ENCODE measurements at places on chromosomes 5 and 9. TPM values are rescaled to one million over a fixed set of nuclear protein-coding genes. Genes with fewer than 3 reads are reported as not detected.

GRCh38 chr5:75363726-75364495 is 26.9 kb downstream of the HMGCR start:
- DNase-seq, result no peak

GRCh38 chr5:14041528-14042192 is 97.2 kb upstream of the DNAH5 start:
- DNase-seq, result no peak

GRCh38 chr5:127229185-127229889 is 61.3 kb upstream of the MEGF10 start:
- peak; percentile 67 for DNase-seq

GRCh38 chr5:44844744-44845143 is 36.0 kb downstream of the MRPS30 start:
- DNase-seq, result no peak

DNA sequence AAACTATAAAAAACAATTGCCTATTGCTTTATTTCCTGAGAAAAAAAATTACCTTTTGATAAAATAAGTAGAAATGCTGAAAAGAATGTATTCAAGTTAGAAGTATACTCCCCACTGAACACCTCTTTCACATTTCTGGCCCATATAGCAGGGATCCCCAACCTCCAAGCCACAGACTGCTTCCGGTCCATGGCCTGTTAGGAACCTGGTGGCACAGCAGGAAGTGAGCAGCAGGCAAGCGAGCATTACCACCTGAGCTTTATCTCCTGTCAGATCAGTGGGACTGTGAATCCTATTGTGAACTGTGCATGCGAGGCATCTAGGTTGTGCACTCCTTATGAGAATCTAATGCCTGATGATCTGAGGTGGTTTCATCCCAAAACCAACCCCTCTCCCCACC is 563.9 kb downstream of the RAB3C start:
- DNase-seq, result no peak

GRCh38 chr9:38431116-38431515 is 6.9 kb upstream of the IGFBPL1 start:
- DNase-seq, result no peak

DNA sequence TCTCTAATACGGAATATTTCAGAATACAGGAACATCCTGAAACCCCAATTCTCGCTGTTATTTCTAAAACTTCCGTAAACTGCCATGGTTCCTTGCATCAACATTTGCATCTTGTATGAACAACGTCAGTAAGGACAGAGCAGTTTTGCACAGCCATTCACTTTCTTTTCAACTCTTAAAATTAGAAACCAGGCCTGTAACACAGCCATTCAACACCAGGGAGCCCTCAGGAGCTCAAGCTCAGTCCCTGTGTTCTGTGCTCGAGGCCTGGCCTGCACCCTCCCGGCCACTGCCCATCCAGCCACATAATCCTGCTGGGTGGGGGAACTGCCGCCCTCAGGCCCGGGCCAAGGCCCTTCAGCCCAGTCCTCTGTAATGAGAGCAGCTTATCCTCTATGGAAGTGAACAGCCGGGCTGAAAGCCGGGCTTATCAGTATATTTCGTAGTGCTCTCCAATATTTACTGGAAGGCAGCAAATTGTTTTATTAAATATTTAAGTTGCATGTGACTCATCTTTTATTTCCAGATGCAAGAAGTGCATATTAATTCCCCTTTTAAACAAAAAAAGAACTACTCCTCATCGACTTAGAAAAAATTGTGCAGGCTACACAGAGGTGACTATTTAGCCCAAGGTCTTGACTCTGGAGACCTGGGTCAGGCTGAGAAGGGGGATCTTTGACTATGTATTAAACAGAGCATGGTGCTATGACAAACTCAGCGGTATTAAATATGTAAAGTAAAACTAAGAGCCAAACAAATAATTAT is 33.2 kb upstream of the SLC6A3 start:
- DNase-seq, result no peak

- no peak for DNase-seq
These were observed 52.5 kb upstream of the GGTA1 start for GRCh38 chr9:121551985-121552753.

GRCh38 chr5:9726931-9727330 is 96.8 kb upstream of the TAS2R1 start:
- no peak for DNase-seq

- DNase-seq, result no peak
These were observed 188.8 kb upstream of the GLRA1 start for GRCh38 chr5:152113401-152113800.

DNA sequence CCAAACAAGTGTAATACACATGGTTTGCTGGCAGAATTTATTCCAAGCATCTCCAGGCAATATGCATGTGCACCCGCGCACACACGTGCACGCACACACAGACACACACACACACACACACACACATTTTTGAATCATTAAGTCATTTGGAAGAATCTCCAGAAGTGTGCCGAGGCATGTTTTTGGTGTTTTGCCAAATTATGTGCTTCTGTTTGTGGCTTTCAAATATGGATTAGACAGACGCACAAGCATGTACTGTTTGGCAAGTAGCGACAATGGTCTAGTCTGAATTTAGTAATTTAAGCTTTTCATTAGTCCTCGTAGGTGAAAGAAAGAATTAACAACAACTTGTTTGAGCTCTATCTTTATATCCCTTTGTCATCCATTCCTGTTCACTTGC is 36.7 kb downstream of the NFIB start:
- no peak for DNase-seq

DNA sequence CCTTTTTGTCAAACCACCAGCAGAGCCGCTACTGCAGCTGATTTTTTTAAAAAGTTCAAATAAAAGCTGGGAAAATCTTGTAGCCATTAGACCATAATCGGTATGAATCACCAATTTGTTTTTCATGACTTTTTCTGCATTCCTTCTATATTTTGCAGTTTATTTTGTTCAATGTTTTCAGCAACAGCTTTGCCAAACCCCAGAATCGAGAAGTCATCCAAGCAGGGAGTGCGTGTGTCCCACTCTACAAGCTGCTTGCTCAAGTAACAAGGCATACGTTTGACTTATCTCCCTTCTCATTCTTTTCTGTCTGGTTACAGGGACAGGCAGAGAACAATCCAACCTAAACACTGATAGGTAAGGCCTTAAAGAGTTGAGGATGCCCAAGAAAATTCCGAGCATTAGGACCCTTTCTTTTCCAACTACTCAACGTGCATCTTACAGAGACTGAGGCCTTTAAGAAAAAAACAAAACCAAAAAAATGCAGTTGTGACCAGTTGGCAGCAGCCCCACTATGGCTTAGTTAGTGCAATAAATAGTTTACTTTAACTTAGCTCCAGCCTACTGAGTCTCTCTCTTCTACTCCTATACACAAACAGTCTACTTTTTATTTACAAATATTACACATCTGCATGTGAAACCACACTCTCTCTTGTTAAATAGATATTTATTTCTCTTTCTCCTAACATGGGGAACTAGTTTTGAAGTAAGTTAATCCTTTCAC is 134.7 kb upstream of the SLIT3 start:
- no peak for DNase-seq

DNA sequence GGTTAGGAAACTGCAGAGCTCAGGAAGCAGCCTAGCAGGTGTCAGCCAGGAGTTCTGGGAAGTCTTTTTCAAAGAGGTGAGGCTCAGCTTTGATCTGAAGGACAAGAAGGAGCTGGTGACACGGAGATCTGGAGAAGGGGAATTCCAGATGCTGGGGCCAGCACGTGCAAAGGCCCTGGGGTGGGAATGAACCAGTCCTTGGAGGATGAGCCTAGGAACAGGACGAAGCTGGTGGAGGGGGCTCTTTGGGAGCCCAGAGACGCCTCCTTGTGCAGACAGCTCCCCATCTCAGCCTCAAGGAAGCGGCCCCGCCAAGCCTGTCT is 15.2 kb upstream of the RNU6ATAC start:
- DNase-seq, result no peak

GRCh38 chr5:119862619-119863018 is 233.3 kb downstream of the FAM170A start:
- no peak for DNase-seq

DNA sequence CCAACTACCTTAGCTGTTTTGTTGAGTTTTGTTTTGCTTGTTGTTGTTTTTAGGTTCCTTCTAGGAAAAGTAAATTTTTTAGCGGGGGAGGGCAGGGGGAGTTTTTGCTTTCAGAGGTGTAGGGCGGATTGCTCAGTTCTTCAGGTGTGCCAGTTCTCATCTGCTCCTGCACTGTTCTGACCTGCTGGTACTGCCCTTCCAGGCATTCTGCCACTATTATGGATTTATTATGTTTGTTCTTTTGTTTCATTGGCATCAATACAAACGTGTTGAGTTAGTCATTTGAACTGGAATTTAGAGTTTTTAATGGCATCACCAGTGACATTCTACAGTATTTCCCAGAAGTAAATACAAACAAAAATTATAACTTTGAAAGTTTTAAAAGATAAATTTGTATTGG is 26.0 kb downstream of the ERCC6L2 start:
- DNase-seq, result no peak

DNA sequence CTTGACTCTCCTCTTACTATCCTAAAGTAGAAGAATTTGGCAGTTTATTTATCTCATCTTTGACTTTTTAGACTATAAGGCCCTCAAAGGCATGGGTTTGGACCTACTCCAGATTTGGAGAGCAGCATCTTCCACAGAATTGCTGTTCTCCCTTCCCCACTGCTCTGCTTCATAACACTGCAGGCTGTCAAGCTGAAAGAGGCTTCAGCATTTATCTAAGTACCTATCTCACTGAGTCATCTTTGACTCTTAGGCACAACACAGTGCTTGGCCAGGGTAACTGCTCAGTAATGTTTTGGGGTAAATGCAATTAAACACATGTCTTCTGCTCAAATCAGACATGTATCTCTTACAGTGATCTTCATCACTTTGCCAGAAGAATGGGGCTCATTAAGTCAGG is 60.6 kb downstream of the GRIN3A start:
- DNase-seq, result no peak

DNA sequence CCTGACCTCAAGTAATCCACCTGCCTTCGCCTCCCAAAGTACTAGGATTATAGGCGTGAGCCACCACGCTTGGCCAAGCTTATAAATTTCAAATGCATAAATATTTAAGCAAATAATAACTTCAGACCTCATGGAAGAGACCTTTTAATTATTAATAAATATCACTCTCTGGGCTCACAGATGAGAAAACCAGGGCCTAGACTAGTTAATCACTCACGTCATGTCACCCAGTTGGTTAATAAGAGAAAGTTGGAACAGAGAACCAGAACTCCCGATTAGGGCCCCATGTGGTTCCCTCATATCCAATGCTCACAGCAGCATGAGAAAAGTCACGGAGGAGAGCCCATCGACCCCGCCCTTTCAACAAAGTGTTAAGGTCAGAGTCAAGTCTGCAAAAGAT is 79.3 kb downstream of the EPB41L4A start:
- DNase-seq, result no peak

- no peak for DNase-seq
These were observed 220.5 kb downstream of the FBXL7 start for GRCh38 chr5:15720515-15720914.

The KCNV2 gene
- not detected for total RNA-seq

The ITGA2 gene
- 15.1 TPM for total RNA-seq

The AGGF1 gene
- 18.1 TPM for total RNA-seq

The HAVCR2 gene
- 0.15 TPM for total RNA-seq

The SMIM33 gene
- not detected for total RNA-seq
